Uterus (tissue), 4 donors: ENCODE measurements at places on chromosomes 1 and 21.

- no peak overlapping the region for H3K27ac ChIP-seq
- no peaks in the 10 kb centered on the region for H3K36me3 ChIP-seq
- no peak overlapping the region for H3K4me3 ChIP-seq
- no peak for DNase-seq
- H3K27me3 ChIP-seq: no peaks in the 10 kb centered on the region
Measured at GRCh38 chr1:115429241-115429640, 91.2 kb upstream of the NGF start.

GRCh38 chr1:223143537-223144248 lies 645 bp upstream of the TLR5 start:
- H3K4me1 ChIP-seq: no peaks in the 10 kb centered on the region
- peak overlapping the region; percentile 30 for H3K4me3 ChIP-seq
- no peak for DNase-seq

DNA sequence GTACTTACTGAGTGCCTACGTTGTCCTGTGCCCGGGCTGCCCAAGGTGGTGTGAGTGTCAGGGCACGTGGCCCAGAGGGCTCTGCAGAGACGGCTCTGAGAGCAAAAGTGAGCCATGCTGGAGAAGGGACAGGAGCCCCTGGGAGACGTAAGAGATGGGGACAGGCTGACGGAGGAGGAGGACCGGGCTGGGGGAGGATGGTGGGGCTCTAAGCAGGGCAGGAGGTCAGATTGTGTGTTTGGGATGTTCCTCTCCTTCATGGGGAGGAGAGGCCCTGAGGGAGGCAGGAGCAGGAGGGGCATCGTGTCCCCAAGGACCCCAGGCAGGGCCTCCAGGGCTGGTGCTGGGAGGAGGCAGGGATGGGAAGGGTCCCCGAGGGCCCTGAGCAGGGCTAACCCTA lies 158.9 kb downstream of the PCBP3 start:
- no peaks in the 10 kb centered on the region for H3K36me3 ChIP-seq
- H3K27ac ChIP-seq: no peak overlapping the region
- no peak for DNase-seq
- no peaks in the 10 kb centered on the region for H3K27me3 ChIP-seq
- H3K4me1 ChIP-seq: no peaks in the 10 kb centered on the region

GRCh38 chr21:21606041-21606440 lies 607.8 kb downstream of the NCAM2 start:
- no peak overlapping the region for H3K4me3 ChIP-seq
- no peak for DNase-seq
- H3K27ac ChIP-seq: no peak overlapping the region
- no peaks in the 10 kb centered on the region for H3K27me3 ChIP-seq
- H3K36me3 ChIP-seq: no peaks in the 10 kb centered on the region

DNA sequence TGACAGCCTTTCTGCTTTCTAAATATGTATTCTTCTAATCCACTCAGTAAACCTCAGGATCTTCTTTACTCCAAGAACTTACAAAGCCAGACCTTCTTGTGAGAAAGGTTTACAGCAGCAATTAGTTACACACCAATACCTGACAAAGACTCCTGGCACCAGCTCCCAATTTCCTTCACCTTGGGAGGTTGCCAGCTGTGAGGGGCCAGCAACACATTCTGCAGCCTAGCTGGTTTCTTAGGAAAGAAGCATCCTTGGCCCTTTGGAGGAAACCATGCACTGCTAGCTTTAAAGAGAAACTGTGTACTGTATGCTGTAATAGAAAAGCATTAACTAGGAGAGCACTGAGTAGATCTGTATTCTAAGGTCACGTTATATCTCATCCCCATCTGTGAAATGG lies 10.8 kb downstream of the FYB2 start:
- no peaks in the 10 kb centered on the region for H3K36me3 ChIP-seq
- H3K4me3 ChIP-seq: no peak overlapping the region
- DNase-seq: no peak
- H3K27me3 ChIP-seq: no peaks in the 10 kb centered on the region
- no peaks in the 10 kb centered on the region for H3K4me1 ChIP-seq
- H3K27ac ChIP-seq: no peak overlapping the region

DNA sequence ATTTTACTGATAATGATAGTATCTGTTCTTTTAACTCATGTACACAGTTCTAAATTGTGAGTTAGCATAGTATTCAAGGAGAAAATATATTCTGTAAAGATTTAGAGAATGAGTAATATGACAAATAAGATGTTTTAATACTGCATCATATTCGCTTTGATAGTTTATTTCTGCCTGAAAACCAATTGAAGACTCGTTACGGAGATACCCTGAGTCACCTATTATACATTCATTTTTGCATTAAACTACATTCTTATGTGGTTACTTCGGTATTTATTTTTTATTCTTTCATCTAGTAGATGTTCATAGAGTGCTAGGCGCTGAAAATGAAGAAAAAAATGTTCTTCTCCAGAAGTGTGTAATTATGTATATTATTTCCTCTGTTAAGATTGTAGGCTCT lies 5.3 kb downstream of the UHMK1 start:
- H3K27ac ChIP-seq: no peak overlapping the region
- H3K36me3 ChIP-seq: no peaks in the 10 kb centered on the region
- no peaks in the 10 kb centered on the region for H3K4me1 ChIP-seq
- H3K27me3 ChIP-seq: no peaks in the 10 kb centered on the region

- no peak overlapping the region for H3K4me3 ChIP-seq
- H3K36me3 ChIP-seq: no peaks in the 10 kb centered on the region
- no peaks in the 10 kb centered on the region for H3K27me3 ChIP-seq
- H3K27ac ChIP-seq: no peak overlapping the region
Measured at GRCh38 chr1:34690269-34690668, 64.6 kb upstream of the GJB5 start.

DNA sequence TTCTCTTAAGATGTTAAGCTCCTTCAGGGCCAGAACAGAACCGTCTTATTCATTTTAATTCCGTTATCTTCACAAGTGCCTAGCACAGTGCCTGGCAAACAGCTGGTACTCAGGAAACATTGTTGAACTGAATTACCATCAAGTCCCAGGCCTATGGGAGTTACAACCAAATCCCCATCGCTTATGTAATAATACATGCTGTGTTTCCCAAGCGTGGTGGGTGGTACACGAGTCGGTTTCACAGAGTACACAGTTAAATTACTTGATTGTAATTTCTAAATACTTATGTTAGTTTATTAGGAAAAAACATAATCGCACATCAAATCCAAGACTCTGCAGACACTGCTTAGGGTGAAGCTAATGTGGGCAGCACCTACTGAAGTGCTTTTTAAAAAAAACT lies 1.0 kb downstream of the ANGEL2 start:
- H3K36me3 ChIP-seq: no peaks in the 10 kb centered on the region
- peak overlapping the region; percentile 92 for H3K27ac ChIP-seq
- H3K4me3 ChIP-seq: peak overlapping the region; percentile 91
- H3K4me1 ChIP-seq: no peaks in the 10 kb centered on the region

- no peaks in the 10 kb centered on the region for H3K4me1 ChIP-seq
- no peaks in the 10 kb centered on the region for H3K36me3 ChIP-seq
- no peak overlapping the region for H3K4me3 ChIP-seq
- H3K27me3 ChIP-seq: no peaks in the 10 kb centered on the region
- DNase-seq: no peak
Measured at GRCh38 chr1:151855933-151856332, 2.4 kb upstream of the THEM5 start.

DNA sequence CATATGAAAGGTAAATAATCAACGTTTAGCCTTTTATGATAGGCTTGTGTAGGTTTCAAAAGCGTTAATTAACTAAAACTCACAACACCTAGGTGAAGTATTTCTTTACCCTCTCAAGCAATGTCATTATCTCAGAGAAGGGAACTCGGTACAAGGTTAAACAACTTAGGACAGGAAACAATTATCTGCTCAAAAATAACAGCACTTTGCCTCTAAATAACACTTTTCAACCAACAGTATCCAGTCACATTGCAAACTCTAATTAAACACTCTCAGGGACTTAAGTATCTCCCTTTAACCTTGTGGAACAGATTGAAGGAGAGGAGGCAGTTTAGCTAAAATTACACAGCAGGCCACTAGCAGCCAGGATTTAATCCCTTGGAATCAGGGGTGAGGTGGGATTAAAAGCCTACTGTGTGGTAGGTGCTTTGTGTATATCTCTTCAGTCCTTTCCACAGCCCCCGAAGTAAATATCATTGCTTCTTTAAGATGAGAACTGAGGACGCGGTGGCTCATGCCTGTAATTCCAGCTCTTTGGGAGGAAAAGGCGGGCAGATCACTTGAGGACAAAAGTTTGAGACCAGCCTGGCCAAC lies 5.2 kb upstream of the AKNAD1 start:
- H3K4me1 ChIP-seq: no peaks in the 10 kb centered on the region
- no peak overlapping the region for H3K27ac ChIP-seq
- H3K36me3 ChIP-seq: no peaks in the 10 kb centered on the region
- no peaks in the 10 kb centered on the region for H3K27me3 ChIP-seq
- no peak overlapping the region for H3K4me3 ChIP-seq

- no peak overlapping the region for H3K27ac ChIP-seq
- no peaks in the 10 kb centered on the region for H3K27me3 ChIP-seq
- no peak for DNase-seq
Measured at GRCh38 chr1:17355898-17356297, 16.1 kb upstream of the PADI6 start.

GRCh38 chr1:3710251-3710650 lies 42.0 kb upstream of the CCDC27 start:
- H3K4me3 ChIP-seq: no peak overlapping the region
- DNase-seq: no peak
- H3K36me3 ChIP-seq: no peaks in the 10 kb centered on the region
- H3K4me1 ChIP-seq: no peaks in the 10 kb centered on the region
- H3K27ac ChIP-seq: no peak overlapping the region
- peaks cover 10% of the 10 kb centered on the region for H3K27me3 ChIP-seq

DNA sequence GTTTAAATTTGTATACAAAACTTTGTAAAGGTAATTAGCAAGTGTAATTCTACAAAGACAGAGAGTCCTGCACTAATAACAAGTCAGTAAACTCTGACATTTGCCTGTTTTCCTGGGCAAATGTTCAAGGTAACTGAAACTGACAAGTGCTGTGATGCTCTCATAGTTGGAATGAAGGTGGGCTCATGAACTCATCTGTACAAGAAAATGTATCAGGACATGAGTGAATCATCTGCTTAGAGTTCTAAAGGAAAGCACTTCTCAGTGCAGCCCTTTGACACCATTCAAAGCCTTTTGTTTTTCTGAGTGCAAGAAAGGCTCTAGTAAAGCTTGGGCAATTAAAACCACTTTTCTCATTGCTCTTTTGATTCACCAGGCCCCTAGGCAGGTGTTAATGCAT lies 91.5 kb downstream of the UROD start:
- DNase-seq: no peak
- H3K4me1 ChIP-seq: no peaks in the 10 kb centered on the region
- no peak overlapping the region for H3K27ac ChIP-seq
- H3K36me3 ChIP-seq: no peaks in the 10 kb centered on the region
- H3K27me3 ChIP-seq: no peaks in the 10 kb centered on the region
- H3K4me3 ChIP-seq: no peak overlapping the region

- no peaks in the 10 kb centered on the region for H3K27me3 ChIP-seq
- H3K27ac ChIP-seq: no peak overlapping the region
- no peak overlapping the region for H3K4me3 ChIP-seq
- DNase-seq: no peak
Measured at GRCh38 chr1:200550367-200550766, 70.2 kb downstream of the KIF14 start.

DNA sequence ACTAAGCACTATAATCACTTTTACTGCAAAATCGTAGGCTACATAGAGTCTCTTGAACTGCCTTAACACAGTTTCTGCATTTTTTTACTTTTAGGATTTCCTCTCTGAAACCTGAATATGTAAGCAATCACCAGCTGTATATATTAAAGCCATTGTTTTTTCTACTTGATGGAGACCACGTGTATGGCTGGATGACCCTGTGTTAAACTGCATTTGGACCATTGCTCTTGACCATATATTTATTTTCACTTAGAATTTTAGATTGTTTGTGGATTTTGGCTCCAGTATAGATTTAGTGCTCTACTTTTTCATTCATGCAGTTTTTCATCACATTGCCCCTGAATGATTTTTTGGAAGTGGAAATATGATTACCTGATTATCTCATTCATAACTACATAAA lies 320.5 kb upstream of the SGIP1 start:
- no peak overlapping the region for H3K4me3 ChIP-seq
- no peak for DNase-seq
- no peak overlapping the region for H3K27ac ChIP-seq
- no peaks in the 10 kb centered on the region for H3K4me1 ChIP-seq
- no peaks in the 10 kb centered on the region for H3K36me3 ChIP-seq

DNA sequence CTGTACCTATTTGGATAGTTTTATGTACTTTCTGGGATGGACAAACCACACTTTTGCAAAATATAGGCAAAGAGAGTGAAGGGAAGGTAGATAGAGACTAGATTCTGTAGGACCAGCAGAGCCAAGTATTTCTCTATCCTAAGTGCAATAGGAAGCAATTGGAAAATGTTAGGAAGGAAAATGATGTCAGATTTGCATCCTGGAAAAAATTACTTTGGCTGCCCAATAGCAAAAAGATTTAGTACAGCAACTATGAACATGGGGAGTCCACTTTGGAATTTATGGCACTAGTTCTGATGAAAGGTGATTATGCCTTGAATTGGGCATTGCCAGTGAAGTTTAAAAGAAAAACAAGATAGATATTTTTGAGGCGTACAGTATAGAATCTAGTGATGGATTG lies 50.7 kb upstream of the CACYBP start:
- no peak overlapping the region for H3K4me3 ChIP-seq
- no peak for DNase-seq
- H3K4me1 ChIP-seq: no peaks in the 10 kb centered on the region
- no peaks in the 10 kb centered on the region for H3K27me3 ChIP-seq

DNA sequence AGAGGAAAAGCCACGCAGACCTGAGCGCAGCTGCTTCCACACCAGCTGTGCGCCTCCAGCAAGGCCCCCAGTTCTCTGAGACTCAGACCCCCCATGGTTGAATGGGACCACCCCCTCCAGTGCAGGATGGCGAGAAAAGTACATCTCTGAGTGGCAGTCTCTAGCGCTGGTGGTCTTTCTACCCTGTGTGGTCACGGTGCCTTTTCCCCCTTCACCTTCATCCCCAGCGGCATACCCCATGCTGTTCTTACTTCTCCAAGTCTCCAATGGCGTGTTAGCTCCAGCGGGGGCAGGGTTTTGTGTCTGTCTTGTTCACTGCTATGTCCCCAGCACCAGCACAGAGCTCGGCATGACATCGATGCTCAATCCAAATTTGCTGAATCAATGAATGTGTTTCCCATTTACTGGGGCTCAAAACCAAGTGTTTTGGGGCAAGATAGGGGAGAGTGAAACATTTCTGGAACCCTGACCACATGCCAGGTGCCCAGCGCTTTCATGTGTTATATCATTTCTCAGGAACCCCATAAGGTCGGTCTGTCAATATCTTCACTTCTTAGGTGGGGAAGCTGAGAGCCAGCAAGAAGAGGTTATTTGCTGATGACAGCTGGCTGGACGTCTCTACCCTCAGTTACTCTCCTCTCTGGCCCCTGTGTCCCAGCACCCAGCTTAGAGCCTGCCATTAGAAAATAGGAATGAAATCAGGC lies 959 bp upstream of the SDC3 start:
- H3K4me3 ChIP-seq: no peak overlapping the region
- no peaks in the 10 kb centered on the region for H3K4me1 ChIP-seq
- DNase-seq: no peak
- no peak overlapping the region for H3K27ac ChIP-seq
- H3K27me3 ChIP-seq: no peaks in the 10 kb centered on the region
- no peaks in the 10 kb centered on the region for H3K36me3 ChIP-seq

GRCh38 chr1:14590411-14591180 lies 7.9 kb upstream of the KAZN start:
- no peak for DNase-seq
- H3K27ac ChIP-seq: no peak overlapping the region
- no peaks in the 10 kb centered on the region for H3K36me3 ChIP-seq
